ENCODE measurements at places on chromosomes 4 and X.

- DNase-seq: no peak
Observed at GRCh38 chr4:92969650-92970379, 666.0 kb downstream of the GRID2 start.

- no peak for DNase-seq
Observed at GRCh38 chr4:60812811-60813210, 387.3 kb upstream of the ADGRL3 start.

DNA sequence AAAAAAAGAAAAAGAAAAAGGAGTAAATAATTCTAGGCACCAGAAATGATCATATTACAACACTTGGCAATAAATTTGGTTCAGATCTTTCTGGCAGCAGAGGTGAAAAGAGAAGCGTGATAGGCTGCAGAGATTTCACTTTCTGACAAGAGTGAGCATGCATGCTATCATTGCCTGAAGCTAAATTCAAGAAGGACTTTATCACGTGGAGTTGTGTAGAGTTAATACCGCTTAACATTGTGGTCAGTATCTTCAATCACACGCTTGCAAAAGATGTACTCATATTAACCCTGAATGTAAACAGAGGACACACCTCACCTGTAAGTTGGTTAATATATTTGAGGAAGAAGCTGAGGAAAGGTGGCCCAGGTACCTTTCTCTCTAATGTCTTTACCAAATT lies 31.4 kb upstream of the RBPJ start:
- DNase-seq: no peak

DNA sequence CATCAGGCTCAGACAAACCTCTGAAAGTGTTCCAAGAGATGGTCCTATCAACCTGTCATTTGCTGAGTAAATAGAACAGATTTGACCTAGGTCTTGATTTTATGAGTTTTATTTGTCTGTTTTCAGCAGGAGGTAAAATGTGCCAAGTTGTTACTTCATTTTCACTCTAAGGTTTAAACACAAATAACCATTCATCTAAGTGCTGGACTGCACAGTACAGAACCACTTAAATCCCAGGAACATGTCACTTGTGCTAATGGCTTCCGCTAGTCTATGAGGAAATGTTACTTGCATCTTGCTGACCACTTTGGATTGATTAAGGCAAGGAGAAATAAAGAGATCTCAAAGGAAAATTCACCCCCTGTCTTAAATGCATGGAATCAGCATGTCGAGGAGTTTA lies 660.7 kb downstream of the SMARCA1 start:
- DNase-seq: no peak

DNA sequence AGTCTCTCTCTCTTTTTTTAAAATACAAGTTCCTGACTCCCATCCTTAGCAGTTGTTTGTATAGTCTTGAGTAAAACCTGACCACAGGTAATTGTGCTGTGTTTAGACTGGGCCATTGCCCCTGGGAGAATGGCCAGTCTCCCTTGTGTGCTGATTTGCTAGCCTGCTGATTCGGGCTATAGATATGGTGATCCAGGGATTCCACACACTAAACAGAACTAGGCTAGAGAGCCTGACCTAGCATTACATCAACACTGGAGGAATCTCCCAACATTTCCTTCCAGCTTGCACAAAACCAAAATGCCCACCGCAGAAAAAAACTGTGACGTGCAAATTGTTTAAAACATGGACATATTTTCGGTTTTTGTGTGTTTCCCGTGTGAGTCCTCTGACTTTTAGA lies 5.1 kb downstream of the UPRT start:
- DNase-seq: no peak

DNA sequence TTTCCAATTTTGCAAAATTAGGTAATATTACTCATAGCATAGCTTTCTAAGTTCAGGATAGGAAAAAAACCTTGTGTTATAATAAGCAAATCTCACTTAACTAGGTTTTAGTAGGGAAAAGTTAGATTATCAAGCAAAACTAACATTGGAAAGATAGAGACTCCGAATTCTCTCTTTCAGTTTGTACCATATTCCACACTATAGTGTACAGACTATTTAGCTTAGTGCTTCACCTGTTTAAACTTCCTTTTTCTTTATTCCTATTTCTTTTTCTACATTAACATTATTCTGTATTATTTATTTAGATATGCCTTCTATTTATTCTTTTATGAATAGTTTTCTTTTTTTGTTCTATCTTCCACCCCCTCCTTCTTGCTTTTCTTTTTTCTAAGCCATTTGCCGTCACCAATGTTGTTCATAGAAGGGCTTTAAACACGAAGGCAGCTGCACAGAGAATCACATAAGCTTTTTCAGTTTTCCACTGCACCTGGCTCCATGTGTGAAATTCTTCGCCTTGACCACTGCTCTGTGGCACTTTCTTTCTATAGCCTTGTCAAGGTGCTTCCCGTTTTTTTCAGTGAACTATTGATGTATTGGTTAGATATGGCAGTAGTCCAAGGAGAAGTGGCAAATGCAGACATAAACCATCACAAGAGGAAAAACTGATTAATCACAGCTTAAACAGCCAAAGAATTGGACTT lies 8.5 kb downstream of the PCDH10 start:
- DNase-seq: no peak

- no peak for DNase-seq
Observed at GRCh38 chr4:77697860-77698590, 92.4 kb downstream of the CXCL13 start.

GRCh38 chr4:76306882-76307659 lies 538 bp downstream of the STBD1 start:
- DNase-seq: no peak

DNA sequence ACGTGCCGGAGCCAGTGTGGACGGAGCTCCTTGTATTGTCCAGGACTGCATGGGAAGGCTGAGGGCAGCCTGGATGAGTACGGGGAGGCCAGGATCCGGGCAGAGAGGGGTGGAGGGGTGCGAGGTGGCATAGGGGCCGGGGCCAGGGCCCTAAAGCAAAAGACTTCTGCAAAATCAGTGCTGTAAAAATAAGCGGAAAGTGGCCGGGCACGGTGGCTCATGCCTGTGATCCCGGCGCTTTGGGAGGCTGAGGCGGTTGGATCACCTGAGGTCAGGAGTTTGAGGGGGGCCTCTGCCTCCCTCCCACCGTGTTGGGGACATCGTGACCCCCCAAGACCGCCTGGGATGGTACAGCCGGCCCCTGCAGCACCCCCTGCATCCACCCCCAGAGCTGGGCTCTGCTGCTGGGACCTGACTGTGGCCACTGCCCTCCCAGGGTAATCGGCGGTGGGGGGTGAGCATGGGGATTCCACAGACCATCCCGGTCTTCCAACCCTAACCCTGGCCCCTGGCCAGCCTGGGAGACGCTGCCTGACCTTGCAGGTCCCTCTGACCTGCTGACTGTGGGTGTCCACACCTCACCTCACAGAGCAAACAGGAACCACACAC lies 23.4 kb upstream of the PLCXD1 start:
- DNase-seq: peak; percentile 82

- DNase-seq: no peak
Observed at GRCh38 chr4:96356591-96357370, 516.9 kb downstream of the PDHA2 start.

DNA sequence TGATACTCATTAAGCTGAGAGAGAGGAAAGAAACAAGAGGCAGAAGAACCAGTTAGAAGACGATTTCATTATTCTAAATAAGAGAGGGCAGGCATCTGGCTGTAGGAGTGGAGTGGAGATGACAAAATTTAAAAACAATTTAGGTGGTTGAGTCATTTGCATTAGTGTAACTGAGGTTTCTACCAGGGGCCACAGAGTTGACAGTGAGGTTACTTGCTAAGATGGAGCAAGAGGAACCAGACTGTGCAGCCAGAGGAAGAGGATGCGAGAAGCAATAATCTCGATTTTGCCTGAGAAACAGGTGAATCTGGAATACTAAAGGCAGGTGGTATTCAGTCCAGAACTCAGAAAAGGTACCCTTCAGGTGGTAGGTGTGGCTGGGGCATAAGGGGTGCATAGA lies 491.9 kb downstream of the MID1IP1 start:
- DNase-seq: no peak

GRCh38 chr4:169117591-169118081 lies 107.6 kb upstream of the CBR4 start:
- DNase-seq: no peak

- no peak for DNase-seq
Observed at GRCh38 chr4:113847710-113848109, 86.2 kb upstream of the CAMK2D start.

- no peak for DNase-seq
Observed at GRCh38 chrX:75155447-75155826, 646 bp downstream of the ABCB7 start.

GRCh38 chr4:97786306-97786920 lies 356.9 kb downstream of the STPG2 start:
- DNase-seq: no peak

- no peak for DNase-seq
Observed at GRCh38 chr4:17875402-17876070, 64.8 kb downstream of the NCAPG start.

Data from chondrocyte (in vitro differentiated cells).